ENCODE measurements at places on chromosomes 5 and 9.

DNA sequence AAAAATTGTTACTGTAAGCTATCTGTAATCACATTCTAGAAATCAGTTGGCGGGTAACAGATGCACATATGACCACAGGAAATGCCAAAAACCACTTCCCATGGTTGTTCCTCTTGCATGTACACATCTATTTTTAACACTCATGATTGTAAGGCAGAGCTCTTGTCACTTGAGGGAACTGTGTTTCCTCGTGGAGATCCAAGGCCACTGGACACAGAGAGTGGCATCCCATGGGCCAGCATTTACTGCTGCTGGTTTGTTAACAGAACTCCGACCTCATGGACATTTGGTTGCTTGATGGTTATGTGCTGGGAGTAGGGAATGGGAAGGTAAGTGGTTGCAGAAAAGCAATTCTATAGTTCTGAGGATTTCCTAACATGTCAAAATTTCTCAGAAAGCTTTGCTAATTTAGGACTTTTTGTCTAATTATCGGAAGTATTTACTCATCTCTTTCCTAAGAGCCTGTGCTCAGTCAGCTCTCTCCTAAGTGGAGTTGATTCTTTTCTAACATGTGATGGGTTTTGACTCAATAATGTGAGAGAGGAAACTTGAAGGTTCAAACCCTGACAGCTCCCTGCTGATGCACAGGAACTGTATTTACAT lies 202.0 kb upstream of the NR3C1 start:
- no peak for DNase-seq

- DNase-seq, result no peak
These were observed 233.8 kb downstream of the HSPA4 start for GRCh38 chr5:133285583-133286021.

DNA sequence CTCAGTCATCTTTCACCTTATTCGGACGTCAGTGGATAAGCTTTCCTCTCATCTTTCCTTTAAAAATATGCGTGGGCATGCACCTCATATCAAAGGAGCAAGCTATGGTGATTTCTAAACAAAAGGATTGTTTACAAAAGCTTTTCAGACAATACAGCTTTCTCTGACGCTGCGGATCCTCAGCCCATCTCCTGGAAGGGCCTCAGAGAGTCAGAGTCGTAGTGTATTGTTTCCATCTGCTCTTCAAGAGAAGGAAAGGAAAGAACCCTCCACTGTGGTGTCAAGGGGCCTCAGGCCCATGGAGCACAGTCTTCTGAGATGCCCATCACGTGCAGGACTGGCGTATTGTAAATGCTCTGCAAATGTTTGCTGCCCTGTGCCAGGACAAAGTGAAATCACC lies 163.4 kb upstream of the MAP1B start:
- DNase-seq, result no peak

DNA sequence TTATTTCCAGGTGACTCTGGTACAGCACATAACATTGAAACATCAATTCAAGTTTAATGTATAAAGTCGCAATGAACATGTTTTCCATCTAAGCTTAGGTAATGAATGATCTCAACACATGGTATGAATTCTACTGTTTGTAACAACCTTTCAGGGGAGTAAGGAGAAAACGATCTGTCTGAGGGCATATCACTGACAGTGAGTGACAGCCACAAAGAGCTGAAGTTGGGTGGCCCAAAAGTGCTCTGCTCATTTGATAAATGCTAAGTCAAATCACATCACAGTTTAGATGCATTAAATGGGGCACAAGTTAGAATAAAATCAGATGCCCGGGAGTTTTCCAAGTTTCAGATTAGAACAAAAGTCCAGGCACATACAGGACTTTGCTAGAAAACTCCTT lies 1.2 kb downstream of the FANCC start:
- DNase-seq, result no peak

DNA sequence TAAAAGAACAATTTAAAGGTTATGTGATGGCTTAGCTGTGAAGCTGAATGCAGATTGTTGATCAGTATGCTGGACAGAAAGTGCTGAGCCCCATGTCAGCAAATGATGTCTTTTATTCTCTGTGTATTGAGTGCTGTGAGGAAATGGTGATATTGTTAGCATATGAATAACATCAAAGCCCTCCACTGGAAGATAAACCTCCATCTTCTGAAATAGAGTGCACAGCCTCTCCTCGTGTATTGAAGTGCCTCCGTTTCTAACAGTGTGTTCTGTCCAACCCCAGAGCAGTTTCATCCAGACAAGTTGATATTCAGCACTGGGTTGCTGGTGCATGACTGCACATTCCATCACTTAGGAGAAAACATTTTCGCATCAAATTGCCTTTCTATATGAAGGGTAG lies 242.9 kb downstream of the CSNK1G3 start:
- DNase-seq, result no peak

DNA sequence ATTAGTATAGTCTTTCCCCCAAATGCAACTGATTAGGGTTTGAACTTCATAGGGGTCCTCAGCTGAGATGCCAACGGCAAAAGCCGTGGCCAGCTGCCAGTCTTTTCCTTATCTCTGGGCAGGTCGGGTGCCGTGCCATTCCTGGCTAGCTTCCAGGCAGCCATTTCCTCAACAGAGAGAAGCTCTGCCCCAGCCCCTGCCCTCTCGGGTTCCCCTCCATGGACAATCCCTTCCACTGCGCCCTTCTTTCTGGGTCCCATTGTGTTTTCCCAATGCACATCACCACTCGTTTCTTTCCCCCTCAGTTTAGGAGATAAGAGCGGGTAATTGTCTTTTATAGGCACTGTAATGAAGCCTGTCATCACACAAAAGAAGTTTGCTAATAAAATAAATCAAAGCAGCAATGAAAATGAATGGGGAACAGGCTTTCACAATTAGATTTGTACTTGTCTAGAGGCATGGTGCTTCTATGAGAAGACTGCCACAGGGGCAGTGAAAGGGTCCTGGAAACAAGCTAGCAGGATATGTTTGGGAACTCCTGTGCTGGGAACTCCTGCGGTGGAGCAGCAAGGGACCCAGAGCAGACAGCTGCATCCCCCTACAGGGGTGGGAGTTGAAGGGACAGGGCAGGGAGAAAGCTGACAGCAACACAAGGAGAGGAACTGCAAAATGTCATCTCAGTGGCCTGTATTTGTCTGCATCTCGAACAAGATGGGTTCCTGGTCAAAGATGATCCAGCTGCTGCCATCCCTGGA lies 48.0 kb upstream of the SAP30L start:
- no peak for DNase-seq

Measured in T follicular helper cell (primary cell).